NB4 (cell line): ENCODE measurements at places on chromosomes 11 and 22.

DNA sequence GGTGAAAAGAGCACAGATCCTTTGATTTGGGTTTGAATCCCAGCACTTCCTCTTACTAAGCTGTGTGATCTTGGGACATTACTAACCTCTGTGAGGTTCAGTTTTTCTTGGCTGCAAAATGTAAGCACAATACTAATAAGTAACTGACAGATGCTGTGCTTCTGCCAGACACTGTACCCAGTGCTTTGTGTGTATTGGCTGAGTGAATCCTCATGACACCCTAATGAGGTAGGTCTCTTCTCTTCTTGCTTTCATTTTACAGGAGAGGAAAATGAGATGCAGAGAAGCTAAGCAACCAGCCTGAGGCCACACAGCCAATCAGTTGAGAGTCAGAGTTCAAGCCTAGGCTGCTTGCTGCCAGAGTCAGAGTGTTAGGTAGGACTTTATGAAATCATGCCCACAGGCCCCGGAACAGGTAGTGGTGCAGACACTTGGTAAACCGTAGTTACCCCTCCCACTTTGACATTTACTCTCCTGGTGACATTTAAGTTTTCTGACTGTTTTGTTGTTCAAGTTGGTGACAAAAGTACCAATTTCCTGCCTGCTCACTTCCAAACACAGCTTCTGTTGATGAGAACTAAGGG lies 21.2 kb downstream of the PTPRJ start:
- no peak for DNase-seq

DNA sequence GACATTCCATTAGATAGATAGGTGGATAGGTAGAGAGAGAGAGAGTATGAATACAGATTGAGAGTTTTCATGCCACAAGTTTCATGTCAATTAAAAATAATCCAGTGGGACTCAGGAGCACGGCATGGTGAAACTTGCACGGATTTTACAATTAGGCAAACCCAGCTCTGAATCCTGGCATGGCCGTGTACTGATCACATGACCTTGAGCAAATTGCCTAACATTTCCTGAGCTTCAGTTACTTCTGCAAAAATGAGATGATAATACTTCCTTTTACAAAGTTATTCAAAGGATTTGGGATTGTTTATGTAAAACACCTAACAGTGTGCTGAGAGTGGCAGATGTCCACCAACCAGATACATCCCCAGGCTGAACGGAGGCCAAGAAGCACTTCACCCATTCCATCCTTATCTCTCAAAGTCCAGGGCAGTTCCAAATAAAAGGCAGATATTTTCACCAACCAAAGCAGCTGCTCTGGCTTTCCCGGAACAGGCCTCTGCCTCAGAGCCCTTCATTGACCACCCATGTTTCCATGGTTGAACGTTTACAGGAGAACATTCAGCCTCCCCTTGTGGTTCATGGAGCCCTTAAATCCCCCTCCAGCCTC lies 17.9 kb downstream of the APLNR start:
- DNase-seq = peak; percentile 60

GRCh38 chr11:47355283-47356128 lies 3.0 kb upstream of the MYBPC3 start:
- peak; percentile 60 for DNase-seq

DNA sequence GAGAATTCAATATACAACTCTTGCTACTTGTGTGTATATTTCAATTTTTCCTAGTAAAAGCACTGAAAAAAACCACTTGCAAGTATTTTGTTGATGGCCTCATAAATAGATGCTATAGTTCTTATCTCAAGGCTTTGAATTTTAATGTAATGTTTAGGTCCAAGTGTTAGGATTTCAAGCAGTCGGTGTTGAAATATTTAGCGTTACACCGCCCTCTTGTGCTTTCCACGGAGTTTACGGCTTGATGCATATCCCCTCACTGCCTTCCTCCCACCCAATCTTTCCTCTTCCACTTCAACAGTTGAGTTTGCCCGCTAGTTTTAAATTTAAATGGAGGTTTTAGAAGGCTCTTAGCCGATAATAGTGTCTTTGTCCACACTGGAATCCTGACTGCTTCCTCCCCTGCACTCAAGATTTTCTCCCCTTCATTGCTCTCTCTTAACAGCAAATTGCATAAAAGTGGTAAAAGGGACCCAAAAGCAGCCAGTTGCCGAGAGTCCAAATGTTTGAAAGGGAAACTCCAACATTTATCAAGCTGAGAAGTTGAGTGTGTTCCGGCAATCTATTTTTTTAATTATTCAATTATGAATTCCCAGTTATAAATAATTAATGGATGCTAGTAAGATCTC lies 25.9 kb upstream of the HTATIP2 start:
- DNase-seq = peak; percentile 43

- no peak for DNase-seq
Measured at GRCh38 chr11:126352163-126352562, 3.3 kb upstream of the ST3GAL4 start.

- DNase-seq = peak; percentile 19
Measured at GRCh38 chr11:110432713-110433392, 3.1 kb downstream of the FDX1 start.

GRCh38 chr11:12050470-12051286 lies 42.3 kb upstream of the DKK3 start:
- DNase-seq = no peak

DNA sequence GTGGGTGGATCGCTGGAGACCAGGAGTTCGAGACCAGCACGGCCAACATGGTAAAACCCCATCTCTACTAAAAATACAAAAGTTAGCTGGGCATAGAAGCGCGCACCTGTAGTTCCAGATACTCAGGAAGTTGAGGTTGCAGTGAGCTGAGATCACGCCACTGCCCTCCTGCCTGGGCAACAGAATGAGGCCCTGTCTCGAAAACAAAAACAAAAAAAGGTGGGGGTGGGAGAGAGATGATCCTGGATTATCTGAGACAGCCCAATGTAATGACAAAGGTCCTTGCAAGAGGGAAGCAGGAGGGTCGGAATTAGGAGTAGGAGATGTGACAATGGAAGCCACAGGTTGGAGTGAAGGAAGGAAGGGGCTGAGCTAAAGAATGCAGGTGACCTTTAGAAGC lies 87.6 kb upstream of the APOA1 start:
- no peak for DNase-seq

DNA sequence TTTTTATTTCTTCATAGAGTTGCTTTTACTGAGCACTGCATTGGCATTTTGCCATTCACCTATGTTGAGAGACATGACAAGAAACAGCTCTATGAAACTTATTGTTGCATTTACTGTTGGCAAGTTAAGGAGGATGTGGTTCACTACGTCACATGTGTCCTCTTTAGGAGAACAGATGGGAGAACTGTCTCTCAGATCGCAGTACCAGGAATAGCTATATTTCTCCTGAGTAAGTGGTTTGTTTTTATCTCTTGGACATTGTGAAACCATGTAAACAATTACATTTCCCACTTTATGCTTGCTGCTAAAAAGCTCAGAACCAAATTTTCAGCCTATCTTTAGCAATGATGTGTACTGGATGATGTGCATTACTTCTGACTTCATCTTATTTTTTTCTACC lies 34.8 kb upstream of the PSMA1 start:
- DNase-seq = peak; percentile 23

- DNase-seq = no peak
Measured at GRCh38 chr11:45083544-45084087, 62.8 kb upstream of the PRDM11 start.

DNA sequence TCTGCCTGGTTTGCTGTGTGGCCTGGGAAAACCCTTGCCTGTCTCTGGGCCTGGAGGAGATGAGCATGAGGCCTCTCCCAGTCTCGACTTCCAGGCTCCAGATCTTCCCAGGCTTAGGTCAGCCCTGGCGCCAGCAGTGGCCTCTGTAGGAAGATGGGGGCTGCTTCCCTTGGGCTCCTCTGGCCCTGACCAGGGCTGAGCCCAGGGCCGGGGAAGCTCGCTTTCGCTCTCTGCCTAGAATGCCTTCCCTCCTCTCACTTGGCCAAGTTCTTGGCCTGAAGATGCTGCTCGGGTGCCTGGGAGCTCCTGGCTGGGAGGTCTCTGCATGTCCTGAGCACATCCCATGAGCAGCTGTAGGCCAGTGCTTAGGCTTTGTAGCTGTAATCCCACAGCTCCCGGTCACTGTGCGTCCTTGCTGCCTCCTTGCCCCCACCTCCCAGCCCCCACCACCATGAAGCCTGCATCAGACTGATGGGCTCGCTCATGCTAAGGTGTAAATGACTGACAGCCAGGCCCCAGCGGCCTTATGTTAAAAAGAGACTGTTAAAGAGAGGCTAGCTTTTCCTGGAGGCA lies 25.5 kb downstream of the SHISAL1 start:
- no peak for DNase-seq

DNA sequence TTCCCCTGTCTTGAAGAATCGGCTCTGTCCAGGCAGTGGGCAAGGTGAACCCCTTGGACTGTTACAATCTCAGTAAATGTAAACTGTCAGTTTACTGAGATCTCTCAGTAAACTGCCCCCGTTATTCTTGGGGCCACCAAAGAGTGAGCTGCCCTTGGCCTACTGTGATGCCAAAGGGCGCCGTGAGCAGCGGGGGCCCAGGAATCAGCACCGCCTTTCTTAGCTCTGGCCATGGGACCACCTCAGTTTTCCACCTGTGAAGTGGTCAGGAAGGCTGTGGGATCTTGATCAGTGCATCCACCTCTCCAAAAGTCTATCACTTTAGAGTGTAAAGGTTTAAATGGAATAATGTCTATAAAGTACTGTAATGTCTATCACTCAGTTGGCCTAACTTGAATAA lies 57.1 kb downstream of the THAP12 start:
- DNase-seq = no peak

DNA sequence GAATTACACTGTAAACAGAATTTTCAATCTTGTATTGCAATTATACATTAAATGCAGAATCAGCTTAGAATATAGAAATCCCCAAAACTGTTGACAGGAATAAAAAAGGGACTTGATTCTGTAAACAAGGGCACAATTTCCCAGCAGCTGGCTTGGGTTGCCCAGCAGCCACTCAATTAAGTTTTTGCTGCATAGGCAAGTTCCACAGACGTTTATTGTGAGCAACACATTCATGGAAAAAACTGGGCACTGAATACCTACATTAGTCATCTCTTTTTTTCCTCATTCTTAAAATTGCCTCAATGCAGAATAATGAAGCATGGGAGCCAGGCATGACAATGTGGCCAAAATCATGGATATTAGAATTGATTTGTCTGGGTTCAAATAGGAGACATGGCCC lies 421.8 kb upstream of the ANO5 start:
- DNase-seq = no peak

GRCh38 chr11:131353766-131354165 lies 16.6 kb upstream of the NTM start:
- no peak for DNase-seq

DNA sequence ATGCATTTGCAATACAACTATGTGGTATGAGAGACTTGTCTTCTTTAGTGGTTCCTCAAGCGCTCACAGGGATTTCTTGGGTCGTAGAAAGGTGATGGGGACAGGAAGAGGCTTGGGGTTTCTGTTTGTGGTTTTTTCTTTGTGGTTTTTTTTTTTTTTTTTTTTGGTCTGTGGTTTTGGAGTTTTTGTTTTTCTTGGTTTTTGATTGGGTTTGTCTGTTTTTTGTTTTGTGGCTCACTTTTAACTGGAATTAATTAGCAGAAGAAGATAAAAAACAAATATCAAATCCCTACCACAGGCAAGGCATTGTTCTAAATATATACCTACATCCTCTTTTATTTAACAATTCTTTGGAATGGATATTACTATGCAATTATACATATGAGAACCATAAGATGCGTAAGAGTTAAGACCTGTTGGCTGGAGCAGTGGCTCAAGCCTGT lies 5.5 kb downstream of the TTC28 start:
- DNase-seq = peak; percentile 88

DNA sequence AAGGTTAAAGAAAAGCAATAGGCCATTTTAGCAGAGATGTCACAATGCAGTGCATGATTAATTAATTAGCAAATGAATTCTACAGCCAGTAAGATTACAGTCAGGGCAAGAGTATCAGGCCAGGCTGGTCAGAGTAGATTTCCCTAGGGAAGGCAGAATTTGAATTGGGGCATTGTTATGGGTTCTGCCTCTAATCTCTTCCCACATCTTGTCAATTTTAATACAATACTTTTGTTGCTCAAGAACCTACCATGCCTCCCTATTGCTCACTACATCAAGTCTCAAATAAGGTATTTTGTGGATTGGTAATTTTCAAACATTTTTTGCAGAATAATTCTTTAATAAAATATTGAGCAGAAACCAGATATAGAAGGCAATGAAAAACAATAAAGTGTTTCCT lies 103.7 kb downstream of the CCDC81 start:
- DNase-seq = peak; percentile 32

DNA sequence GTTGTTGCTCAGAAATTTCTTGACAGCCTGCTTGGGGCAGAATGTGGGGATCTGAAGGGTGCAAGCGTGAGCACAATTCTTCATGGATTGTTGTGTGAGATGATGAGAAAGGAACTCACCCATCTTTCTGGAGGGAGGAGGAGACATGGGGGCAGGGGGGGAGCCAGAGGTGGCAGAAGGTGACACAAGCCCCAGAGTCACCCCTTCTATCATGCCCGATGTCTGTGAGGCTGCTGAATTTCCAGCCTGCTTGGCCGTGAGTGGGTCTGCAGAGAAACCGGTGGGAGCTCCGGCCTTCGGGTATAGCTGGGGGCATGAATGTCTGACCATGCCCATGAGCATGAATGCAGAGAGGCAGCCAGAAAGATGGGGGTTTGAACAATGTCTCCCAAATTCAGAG lies 870.7 kb downstream of the TBC1D22A start:
- DNase-seq = no peak

DNA sequence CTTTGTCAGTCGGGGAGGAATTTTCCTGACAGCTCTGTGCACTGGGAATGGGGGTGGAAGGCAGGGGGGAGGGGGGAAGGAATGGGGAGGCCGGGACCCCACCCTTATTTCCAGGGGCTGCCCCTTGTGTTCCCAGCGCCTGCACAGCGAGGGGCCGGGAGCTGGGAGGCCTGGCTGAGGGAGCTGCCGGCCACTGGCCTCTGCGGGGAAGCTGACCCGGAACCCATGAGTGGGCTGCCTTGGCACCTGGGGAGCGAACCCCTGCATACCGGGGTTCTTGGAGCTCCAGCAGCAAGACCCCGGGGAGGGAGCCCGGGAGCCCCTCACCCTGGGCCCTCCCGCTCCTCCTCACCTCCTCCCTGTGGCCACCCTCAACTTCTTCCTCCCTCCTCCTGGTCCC lies 3.5 kb downstream of the H19 start:
- DNase-seq = no peak

DNA sequence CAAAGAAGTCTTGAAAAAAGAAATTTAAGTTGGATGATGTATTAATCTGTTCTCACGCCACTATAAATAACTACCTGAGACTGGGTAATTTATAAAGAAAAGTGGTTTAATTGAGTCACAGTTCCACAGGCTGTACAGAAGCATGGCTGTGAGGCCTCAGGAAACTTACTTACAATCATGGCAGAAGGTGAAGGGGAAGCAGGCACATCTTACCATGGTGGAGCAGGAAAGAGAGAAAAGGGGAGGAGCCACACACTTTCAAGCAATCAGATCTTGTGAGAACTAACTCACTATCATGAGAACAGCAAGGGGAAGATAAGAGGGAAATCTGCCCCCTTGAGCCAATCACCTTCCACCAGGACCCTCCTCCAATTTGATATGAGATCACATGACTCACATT lies 65.7 kb upstream of the AMOTL1 start:
- DNase-seq = no peak
